ENCODE measurements at places on chromosomes 6 and 20. TPM values are rescaled to one million over a fixed set of nuclear protein-coding genes. Genes with fewer than 3 reads are reported as not detected.

Gene FAM83B
- total RNA-seq = 3.6 TPM

Gene SNAP91
- 0.72 TPM for total RNA-seq

Gene PXDC1
- total RNA-seq = 92.5 TPM

Gene TCP11
- total RNA-seq = not detected

Gene ATP6V1G2
- total RNA-seq = 3.6 TPM

Gene NFATC2
- total RNA-seq = 14.7 TPM

Gene CTSZ
- 131 TPM for total RNA-seq

Gene SNAP25
- total RNA-seq = 6.7 TPM

Gene KIAA0408
- 2.9 TPM for total RNA-seq

Gene ANKRD66
- 9.4 TPM for total RNA-seq

Gene GGTLC1
- not detected for total RNA-seq

Gene RRAGD
- total RNA-seq = 9.6 TPM

Gene CYP24A1
- total RNA-seq = 1.2 TPM

Gene RCAN2
- 5.1 TPM for total RNA-seq

Gene CLPSL2
- total RNA-seq = not detected

Gene SLC12A5
- total RNA-seq = 9.1 TPM

Gene BMP7
- 17.1 TPM for total RNA-seq

Gene GABRR1
- 0.24 TPM for total RNA-seq

Gene LY6G6F
- not detected for total RNA-seq

Gene BPIFB4
- total RNA-seq = not detected

Gene PSMB9
- total RNA-seq = 0.72 TPM

Gene DTD1
- total RNA-seq = 20.2 TPM

Gene EMILIN3
- 0.72 TPM for total RNA-seq

Gene BTN1A1
- total RNA-seq = 0.72 TPM

Gene DUSP15
- total RNA-seq = 6.0 TPM

Gene PREX1
- 6.5 TPM for total RNA-seq

Gene ADTRP
- total RNA-seq = 2.2 TPM

Gene APOBEC2
- 1.2 TPM for total RNA-seq

Gene ADAM33
- 71.3 TPM for total RNA-seq

Gene DEFB128
- total RNA-seq = not detected

Gene SASH1
- 63.8 TPM for total RNA-seq

Gene ARMC2
- 3.1 TPM for total RNA-seq

Gene HLA-DQB1
- 0.24 TPM for total RNA-seq

Data from umbilical cord (tissue), 2 donors.